ENCODE measurements at places on chromosomes 16 and 17. TPM values are rescaled to one million over a fixed set of nuclear protein-coding genes. Genes with fewer than 3 reads are reported as not detected.

DNA sequence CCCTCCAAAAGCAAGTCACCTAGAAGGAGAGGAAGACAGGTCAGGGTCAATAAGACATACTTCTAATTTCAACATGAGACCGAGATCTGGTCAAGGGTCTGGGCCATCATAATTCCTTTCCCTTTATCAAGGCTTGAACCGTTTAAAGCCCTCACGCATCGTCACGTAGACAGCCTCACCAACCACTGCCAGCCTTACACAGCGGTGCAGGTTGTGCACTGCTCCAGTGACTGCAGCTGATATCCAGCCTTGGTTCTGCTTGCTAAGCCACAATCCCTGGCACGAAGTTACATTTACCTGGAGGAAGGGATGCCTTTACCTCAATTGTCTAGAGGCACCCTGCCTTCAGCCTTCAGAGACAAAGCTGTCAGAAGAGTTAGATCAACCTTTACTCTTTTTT, 85.1 kb downstream of the MYH11 start:
- no peak for DNase-seq

DNA sequence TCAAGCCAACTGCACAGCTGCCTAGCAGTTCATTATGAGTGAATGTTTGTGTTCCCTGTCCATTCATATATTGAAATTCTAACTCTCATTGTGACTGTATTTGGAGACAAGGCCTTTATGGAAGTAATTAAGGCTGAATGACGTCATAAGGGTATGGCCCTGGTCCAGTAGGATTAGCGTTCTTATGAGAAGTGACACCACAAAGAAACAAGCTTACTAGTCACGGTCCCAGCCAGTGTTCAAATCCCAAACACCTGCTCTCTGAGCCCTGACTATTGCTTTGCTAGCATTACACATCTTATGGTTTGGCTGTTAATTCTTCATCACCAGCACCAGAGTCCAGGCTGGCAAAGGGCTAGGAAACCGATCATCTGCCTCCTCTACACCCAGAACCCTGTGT, 2.2 kb downstream of the ZNF668 start:
- DNase-seq: no peak

Gene OSBPL7
- 33.6 TPM for total RNA-seq

DNA sequence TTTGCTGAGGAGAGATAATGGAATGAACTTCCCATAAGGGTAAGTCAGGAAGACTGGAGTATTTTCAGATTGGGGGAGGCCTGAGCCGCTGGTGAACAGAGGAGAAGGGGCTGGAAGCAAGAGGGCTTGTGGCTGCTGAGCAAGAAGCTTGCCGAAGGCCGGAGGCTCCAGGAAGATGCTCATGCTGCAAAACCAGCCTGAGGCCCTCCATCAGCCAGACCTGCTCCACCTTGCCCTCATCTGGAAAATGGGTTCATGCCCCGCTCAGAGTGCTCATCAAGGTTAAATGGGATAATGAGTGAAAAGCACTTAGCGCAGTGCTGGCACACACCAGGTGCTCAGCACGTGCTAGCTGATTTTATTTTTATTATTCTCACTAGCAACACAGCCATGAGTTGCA, 5.5 kb upstream of the ASGR1 start:
- DNase-seq: no peak

DNA sequence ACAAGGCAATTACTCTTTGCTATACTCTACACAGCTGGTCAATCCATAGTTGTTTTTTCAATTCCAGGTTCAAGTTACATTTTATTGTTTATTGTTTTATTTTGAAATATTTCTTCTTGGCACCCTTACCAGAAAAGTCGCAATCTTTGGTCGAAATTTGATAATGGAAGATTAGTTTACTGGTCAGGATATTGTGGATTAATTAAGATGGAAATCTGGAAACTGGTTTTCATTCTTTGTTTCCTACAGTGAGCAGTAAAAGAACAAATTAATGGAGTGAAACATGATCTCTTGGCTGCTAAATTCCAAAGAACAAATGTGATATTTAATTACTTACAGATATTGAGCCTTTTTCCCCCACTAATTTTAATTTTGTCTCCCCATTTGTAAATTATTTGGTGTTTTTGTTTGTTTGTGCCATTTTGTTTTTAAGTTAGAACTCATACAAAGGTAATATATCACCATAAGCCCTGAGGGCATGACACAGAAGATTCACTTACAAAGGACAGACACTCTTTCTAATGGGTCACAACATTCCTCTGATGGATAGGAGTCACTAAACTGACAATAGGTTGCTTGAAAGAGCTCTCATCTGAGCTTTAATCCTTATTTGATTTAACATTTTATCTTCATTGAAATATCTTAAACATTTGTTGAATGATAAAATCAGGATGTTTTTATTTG, 700.2 kb downstream of the KCNJ2 start:
- no peak for DNase-seq

All from activated CD8-positive, alpha-beta T cell treated with anti-CD3 and anti-CD28 coated beads, Interleukin-2, amount 10 ng/mL, durations not matched to agents 7 days and 5 days (primary cell).